Epithelial cell of proximal tubule (primary cell): ENCODE measurements at places on chromosomes 12 and 14.

DNA sequence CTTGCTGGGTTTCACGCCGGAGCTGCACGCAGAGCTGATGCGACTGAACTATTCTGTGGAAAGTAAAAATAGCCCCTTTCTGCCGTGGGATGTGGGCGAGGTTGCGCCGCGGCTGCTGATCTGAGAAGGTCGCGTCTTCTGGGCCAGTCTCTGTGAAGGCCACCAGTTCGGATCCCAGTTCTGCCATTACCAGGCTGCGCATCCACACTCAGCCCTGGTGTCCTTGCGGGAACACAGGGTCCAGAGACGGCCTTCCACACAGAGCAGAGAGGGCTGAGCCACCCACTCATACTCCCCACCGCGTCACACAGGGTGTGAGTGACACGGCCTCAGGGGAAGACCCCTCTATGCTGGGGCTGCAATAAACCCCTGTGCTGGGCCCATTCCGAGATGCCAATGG lies 13.9 kb downstream of the GALNT9 start:
- no peak for DNase-seq

GRCh38 chr14:83217492-83217891 lies 1683.8 kb upstream of the SEL1L start:
- DNase-seq, result no peak

DNA sequence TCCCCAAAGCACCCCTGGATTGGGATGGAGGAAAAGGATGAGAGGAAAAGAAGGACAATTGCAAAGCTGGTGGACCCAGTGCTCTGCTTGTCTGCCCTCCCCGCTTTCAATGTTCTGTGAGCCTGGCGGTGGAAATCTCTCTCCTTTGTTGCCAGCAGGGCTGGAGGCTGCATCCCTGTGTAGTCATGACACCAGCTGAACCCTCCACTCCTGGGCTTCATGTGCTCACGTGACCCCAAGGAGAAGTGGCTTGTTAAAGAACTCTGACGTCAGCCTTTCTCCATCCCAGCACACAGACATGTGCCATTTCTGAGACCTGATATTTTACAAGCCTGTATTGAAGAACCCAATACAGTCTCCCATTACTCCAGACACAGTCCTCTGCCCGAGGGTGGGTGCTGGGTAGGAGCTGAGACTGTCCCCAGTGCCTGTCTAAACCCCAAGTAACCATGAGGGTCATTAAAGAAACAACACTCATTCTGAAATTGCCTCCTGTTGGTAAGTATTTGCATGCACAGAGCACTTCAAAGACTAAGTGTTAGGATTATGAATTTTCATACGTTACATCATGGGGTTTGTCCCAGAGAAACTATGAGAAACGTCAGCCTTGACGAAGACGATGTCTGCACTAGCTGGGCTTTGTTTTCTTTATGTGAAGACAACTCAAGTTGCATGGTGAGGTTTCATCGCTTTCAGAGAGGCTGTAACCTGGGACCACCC lies 21.7 kb downstream of the GALNT16 start:
- DNase-seq, result no peak

GRCh38 chr14:94466706-94467370 lies 9.2 kb downstream of the SERPINA9 start:
- DNase-seq, result no peak

- no peak for DNase-seq
Observed at GRCh38 chr14:99686557-99687283, 2.6 kb downstream of the CYP46A1 start.

GRCh38 chr12:6125310-6125608 lies 789 bp upstream of the VWF start:
- no peak for DNase-seq

GRCh38 chr12:67741270-67741669 lies 92.7 kb downstream of the DYRK2 start:
- no peak for DNase-seq

GRCh38 chr14:77529213-77529612 lies 30.6 kb upstream of the ISM2 start:
- DNase-seq, result no peak

- DNase-seq, result no peak
Observed at GRCh38 chr12:47214771-47215170, 135.0 kb upstream of the AMIGO2 start.

DNA sequence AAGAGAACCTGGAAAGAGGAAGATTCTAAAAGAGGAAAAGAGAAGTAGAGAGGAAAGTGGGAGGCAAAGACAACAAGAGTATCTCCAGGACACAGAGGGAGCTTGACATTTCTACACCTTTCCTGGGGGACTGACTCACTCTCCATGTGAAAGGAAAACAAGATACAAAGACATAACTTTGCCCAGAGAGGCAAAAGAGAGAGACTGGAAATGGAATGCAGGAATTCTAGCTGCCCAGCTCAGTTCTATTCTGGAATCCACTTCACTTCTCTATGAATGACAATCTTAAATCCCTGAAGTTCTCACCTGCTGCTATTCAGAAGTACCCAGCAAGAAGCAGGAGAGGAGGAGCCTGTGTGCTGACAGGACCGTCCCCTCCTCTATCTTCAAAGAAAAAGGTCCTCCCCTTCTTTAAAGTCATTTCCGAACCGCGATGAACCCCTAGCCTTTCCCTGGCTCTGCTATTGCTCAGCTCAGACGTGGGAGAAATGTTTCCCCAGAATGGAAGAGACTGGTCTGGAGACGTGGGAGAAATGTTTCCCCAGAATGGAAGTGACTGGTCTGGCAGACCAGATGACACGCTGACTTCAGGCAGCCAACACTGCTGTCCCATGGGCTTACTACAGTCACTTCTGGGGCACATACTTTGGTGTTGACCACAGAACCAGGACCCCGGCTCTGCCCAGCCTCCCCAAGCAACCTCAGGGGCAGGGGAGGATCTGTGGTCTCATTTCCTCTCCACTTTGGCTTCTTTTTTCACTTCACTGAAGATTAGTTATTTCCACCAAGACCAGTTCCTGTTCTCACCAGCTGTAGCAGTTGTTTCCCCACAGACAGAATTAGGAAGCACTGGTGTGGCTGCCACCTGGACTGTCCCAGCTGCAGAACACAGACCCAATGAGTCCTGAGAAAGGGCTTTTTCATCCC lies 8.3 kb downstream of the FMNL3 start:
- DNase-seq, result peak; percentile 56

DNA sequence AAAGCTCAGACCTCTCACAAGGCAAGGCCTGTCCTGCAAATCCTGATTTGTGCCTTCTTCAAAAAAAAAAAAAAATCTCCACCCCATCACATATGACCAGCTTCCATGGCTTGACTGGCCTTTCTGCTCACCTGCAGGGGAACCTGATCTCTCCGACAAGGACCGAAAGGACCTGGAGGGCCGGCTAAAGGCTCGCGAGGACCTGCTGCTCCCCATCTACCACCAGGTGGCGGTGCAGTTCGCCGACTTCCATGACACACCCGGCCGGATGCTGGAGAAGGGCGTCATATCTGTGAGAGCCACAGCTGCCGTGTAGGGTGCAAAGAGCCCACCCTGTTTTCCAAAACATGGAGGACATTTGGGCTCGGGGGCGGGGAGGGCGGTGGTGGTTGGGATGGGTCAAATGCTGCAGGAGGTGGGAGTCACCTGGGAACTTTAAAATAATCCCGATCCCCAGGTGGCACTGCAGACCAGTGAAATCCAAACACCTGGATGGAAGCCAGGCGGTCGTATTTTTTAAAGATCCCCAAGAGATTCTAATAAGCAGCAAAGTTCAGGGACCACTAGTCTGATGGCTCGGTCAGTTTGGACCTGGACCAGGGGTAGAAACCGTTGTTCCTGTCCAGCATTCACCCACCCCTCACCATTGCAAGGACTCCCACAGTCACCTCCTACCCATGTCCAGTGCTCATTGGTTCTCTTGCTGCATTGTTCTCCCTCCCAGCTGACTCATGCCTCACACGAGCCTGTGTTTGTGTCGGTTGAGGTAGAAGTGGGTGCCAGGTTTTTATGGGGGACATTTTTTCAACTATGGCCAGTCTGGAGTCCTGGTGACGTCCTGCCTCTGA lies 44.8 kb downstream of the FOXN4 start:
- DNase-seq, result no peak

DNA sequence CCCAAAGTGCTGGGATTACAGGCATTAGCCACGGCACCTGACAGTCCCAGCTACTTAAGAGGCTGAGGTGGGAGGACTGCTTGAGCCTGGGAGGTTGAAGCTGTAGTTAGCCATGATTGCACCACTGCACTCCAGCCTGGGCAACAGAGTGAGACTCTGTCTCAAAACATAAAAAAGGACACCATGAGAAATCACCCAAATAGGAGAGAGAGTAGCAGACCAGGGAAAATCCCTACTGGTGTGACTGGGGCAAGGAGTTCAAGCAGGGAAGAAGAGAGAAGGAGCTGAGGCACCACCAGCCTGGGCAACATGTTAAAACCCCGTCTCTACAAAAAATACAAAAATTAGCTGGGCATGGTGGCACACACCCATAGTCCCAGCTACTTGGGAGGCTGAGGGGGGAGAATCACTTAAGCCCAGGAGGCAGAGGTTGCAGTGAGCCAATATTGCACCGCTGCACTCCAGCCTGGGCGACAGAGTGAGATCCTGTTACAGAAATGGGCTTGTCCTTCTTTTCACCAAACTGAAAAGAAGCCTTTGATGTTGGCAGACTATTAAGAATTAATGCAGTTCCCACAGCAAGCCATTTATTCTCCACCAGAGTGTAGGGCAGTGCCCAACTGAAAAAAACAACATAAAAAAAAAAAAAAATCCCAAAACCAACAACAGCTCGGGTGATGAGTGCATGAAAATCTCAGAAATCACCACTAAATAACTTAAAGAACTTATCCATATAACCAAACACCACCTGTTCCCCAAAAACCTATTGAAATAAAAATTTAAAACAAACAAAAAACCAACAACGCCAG lies 4.5 kb upstream of the SRSF9 start:
- DNase-seq, result no peak

DNA sequence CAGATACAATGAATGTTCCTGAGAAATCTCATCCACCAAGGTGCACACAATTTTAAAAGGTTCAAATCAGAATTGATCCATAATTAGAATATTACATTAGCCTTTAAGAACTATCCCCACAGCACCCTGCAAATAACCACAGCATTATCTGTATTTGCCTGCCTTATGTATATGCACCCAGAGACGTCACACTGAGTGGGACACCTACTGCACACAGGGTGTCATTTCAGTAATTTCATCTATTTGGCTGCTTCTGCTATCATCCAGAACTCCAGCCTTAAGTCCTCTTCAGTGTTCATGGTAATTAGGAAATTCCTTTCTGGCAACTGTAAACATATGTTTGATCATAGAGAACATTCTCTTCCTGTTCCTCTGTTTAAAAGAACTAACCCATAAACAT lies 298.4 kb downstream of the SYT1 start:
- no peak for DNase-seq

GRCh38 chr14:89067293-89067972 lies 243.0 kb downstream of the TTC8 start:
- DNase-seq, result no peak

DNA sequence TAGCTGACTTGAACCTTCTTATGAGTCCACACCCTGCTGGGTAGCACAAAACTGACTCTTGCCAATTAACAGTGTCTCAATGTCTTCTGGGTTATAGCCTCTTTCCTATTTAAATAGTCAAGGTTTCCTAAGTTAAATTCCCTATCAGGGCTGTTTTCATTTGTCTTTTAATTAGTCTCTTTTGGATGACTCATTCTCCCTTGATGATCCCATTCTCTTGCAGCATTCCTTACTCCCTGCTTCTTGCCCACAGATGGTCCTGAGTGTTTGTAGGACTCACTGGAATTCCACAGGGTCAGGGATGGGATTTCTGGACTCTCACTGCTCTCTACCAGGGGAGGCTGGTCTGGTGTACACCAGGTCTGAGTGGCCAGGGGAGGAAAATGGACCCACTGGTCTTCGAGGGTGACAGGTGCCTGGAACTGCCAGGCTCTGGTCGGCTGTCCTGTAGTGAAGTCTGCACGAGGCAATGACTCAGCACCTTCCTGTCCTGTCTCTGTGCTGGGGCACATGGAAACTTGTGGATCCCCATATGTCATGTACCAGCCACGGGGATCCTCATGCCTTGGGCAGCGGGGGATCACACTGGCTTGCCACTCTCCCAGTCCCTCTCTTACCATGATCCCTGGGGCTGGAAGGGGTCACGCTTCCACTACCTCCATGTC lies 236.5 kb upstream of the PELI2 start:
- peak; percentile 29 for DNase-seq

- no peak for DNase-seq
Observed at GRCh38 chr12:32595251-32595650, 83.8 kb upstream of the DNM1L start.

- DNase-seq, result no peak
Observed at GRCh38 chr14:60657456-60658210, 8.4 kb upstream of the SIX1 start.

DNA sequence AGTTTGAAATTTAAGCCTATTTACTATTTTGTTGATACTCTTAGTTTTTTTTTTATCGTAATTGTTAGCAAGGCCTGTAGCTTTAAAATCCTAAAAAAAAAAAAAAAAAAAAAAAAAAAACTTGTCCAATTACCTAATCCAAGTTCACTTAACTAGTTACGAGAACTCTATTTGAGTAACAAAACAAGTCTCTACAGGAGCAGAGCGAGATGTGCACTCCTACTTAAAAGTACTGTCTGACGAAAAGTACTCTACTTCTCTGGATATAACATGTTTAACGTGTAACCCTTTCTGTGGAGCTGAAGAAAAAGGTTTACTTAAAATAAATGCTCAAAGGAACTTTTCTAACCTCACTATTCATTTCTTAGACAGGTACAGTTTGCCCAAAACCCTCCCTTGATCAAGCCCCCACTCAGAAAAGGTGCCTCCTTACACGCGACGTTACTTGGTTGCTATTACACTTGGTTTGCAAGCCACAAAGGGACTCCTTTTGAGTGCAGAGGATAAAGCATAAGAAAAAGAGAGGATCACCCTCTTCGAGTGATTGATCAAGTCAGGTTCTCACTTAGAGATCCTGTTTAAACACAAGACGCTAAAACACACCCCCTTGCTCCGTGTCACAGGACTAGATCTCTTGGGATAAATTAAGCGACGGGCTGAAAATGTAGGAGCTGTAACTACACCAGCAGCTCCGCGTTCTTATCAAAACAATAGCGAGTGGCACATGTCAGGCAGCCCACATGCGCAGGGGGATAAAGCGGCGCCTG lies 2.2 kb downstream of the BAZ1A start:
- DNase-seq, result peak; percentile 37

DNA sequence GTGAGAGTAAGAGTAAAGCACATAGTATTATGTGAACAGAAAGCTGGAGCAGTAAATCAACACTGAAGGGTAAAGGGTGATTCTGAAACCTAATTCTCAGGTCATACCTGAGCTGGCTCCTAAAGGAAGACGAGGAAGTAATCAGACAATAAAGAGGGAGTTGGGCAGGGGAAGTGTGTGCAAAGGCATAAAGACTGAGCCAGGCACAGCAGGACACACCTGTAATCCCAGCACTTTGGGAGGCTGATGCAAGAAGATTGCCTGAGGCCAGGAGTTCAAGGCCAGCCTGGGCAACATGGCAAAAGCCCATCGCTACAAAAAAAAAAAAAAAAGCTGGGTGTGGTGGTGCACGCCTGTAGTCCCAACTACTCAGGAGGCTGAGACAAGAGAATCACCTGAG lies 9.6 kb downstream of the ARF3 start:
- no peak for DNase-seq

GRCh38 chr14:45721472-45721871 lies 468.5 kb upstream of the MIS18BP1 start:
- DNase-seq, result no peak

GRCh38 chr12:94165138-94165537 lies 16.8 kb downstream of the PLXNC1 start:
- no peak for DNase-seq

- no peak for DNase-seq
Observed at GRCh38 chr14:91649930-91650329, 82.0 kb downstream of the CATSPERB start.
